Mesothelial cell of epicardium (in vitro differentiated cells): ENCODE measurements at places on chromosomes 5 and 9.

GRCh38 chr5:172692981-172693380, 51.9 kb downstream of the NEURL1B start:
- no peak for DNase-seq

DNA sequence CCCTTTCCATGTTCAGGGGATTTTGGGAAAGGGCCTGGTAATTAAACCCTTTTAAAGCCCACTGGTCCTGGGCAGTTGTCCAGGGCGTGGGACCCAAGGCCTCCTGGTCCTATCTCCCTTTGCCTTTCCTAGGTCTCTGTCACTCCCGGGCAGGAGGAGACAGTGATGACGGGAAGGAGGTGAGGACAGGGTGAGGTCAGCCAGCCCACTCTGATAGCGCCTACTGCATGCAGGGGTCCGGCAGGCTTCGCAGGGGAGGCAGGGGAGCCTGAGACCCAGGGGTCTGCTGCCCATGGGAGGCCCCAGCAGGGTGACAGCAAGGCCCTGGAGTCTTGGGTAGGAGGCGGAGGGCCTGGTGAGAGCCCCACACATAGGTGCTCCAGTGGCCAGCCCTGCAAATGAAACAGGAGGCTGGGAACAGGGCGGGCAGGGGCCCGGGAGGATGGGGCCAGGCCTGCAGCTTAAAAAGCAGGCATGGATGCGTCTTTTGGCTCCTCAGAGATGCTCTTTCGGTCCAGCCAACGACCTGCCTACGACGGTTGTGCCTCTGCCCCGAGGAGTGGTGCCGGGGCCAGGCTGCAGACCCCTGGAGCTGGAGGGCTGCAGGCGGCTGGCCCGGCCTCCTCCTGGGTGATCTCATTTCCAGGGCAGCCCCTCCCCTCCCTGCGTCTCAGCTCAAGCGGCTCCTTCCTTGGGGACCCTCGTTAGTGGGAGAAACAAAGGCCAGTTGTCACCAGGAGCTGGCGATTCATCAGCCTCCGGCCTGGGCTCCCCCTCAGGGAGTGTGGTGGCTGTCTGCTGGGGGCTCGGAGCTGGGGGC, 6.7 kb upstream of the RXRA start:
- DNase-seq = no peak

DNA sequence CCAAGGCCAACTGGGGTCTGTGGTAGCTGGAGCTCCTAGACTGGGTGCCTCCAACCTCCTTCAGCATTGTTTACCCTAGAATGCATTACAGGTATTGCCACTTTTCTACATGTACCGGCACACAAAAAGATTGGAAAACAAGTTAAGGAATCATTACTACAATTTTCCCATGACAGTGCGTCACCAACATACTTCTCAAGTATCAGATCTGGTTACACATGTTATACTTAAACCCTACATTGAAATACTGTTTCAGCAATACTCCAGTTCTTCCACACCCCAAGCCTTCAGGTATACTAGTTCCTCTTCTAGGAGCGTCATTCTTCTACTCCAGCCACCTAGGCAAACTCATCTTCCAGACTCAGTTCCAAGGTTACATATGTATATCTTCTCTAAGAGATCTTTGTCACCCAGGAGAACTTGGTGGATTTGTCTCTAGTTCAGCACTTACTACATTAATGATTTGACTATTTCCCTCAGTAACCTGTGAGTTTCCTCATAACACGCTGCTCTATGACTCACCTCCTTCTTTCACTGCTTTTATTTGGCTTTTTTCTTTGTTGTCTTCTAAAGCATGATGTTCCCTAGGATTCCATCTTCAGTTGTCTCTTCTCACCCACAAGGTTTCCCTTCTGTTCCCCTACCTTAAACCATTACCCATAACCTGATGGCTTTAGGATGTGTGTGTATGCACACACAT, 217.0 kb downstream of the AP3B1 start:
- DNase-seq = no peak

DNA sequence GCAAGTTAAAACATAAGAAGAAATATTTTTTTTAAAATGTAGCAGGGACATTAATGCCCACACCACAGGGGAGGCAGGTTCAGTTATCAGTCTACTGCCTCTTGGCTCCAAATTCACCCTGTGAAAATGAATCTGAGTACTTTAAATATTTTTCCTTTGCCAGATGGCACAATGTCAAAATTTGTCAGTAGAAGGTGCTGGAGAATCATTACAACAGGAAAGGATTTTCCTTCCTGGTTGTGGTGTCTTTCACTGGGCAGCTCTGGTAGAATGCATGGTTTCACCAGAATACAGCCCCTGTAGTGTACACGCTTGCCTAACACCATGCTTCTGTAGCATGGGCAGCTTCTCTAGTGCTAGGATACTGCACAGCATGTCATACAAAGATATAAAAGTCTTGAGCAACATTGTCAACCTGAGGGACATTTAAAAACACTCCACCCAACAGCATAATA, 9.7 kb upstream of the SREK1 start:
- no peak for DNase-seq

- DNase-seq = no peak
Measured at GRCh38 chr5:1770443-1770802, 29.2 kb downstream of the MRPL36 start.

DNA sequence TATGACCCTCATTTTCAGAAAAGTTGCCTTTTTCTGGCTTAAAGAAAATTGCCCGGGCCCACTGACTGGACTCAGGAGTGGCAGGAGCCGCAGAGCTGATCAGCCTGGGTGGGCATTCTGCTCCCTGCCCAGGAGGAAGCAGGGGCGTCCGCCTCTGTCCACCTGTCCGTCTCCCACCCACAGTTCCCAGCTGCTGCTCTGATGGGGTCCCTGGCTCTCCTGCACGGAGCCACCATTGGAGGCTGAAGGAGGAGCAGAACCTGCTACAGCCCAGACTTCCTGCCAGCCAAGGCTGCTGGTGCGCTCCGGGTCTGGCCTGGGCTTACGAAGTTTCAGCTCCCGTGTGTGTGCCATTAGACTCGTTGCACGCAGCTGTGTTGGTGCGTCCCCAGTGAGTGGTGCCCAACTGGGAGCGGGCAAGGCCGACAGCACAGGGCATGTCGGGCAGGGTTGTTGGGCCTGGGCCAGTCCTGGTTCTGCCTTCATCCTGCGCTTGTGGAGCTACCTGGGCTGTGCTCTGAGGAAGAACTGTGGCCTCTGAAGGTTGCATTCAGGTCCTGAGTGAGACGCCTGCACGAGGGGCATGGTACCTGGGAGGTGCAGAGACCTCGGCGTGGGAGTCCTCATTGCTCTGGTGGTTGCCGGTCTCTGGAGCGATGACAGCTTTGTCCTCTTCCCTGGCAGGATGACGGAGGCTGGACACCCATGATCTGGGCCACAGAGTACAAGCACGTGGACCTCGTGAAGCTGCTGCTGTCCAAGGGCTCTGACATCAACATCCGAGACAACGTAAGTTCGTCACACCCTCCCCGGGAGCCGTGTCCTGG, 77.2 kb upstream of the CACNA1B start:
- no peak for DNase-seq

DNA sequence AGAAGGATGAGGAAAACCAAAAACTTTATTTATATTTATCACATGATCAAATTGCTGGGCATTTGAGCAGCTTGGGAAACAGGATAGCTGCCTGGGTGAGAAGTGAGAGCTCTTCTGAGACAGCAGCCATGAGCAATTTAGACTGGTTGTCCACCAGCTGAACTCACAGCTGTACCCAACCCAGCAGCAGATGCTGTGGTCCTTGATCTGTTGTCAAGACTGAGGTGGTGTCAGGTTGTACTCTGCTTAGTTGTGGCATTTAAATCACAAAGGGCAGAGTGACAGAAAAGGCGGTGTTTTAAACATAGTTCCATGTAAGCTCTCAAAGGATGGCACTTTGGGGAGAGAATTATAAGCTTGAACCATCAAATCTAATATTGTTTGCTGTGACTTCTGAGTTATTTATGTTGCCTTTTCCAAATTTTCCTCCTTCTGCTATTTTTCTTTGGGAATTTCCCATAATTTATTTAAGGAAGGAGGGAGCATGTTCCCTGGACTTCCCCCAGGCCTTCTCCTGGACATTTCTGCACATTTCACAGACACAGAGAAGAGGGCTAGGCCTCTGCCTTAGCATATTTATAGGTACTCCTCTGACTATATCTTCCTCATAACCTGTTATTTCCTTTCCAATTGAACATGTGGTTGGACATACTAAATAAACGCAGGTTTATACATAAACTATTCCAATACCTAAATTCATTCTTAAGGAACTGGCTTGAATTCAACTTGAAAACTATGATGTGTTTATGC, 117.7 kb upstream of the FER start:
- no peak for DNase-seq
